ENCODE measurements at places on chromosomes 5 and 9. TPM values are rescaled to one million over a fixed set of nuclear protein-coding genes. Genes with fewer than 3 reads are reported as not detected.

SHLD3 gene
- total RNA-seq = 17.2 TPM

ECM2 gene
- total RNA-seq = 5.6 TPM

BARHL1 gene
- not detected for total RNA-seq

RMND5B gene
- total RNA-seq = 19.3 TPM

LCN12 gene
- not detected for total RNA-seq

EQTN gene
- total RNA-seq = 1.6 TPM

LTC4S gene
- 1.7 TPM for total RNA-seq

TNC gene
- 73.6 TPM for total RNA-seq

TMEM252 gene
- total RNA-seq = not detected

GARIN3 gene
- total RNA-seq = not detected

GPX8 gene
- total RNA-seq = 4.4 TPM

ROR2 gene
- total RNA-seq = 0.94 TPM

MSX2 gene
- not detected for total RNA-seq

KCTD16 gene
- 23.6 TPM for total RNA-seq

CANX gene
- total RNA-seq = 352 TPM
